ENCODE measurements at places on chromosomes 4 and X.

- DNase-seq, result no peak
These were observed 183.4 kb upstream of the ATOH1 start for GRCh38 chr4:93645120-93645519.

- peak; percentile 6 for DNase-seq
These were observed 21.0 kb upstream of the ETNPPL start for GRCh38 chr4:108783665-108784463.

DNA sequence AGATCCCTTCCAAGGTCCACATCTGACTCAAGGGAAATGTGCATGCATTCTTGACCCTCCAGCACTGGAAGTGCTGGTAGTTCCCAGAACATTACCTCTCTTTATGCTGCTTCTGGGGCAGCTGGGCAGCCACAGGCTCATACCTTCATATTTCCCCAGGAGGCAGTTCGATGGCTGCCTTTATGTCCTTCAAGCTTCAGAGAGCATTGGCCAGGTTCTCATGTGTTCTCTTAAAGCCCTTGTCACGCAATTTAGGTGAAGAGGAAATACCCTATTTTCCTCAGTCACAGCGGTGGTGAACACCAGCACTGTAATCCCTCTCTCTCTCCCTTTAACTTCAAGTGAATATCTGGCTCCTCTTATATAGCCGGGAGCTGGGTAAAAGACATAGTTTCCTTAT lies 134.3 kb downstream of the MID1IP1 start:
- DNase-seq, result no peak

DNA sequence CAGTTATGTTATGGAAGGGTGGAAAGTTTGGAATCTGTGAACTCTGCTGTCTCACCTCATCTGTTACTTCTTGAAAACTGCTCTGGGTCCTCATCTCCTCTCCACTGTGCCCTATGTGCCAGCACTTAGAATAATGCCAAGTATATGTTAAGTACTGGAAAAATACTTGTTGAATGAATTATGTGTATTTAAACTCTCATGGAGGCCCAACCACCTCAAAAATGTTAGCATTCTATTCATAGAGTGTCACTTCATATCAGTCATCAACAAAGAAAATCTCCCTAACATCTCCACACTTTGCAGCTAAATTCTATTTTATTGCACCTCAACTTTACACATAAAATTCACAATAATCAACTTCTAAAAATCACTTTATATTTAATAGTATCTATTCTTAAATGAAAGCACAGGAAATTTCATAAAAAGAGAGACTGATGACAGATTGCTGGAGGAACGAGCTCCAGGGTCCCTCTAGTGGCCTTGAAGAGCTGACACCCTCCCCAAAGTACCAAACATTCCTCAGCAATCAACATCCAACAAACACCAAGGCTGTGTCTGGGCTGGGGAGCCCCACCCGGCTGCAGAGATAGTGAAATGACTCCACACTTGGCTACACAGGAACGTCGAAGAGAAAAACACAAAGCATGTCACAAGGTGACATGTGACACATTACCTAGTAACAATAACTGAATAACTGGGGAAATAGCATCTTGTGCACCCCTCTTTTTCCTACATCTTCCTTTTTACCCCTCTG lies 45.8 kb downstream of the SLC39A8 start:
- peak; percentile 53 for DNase-seq

GRCh38 chr4:110091434-110092140 lies 106.8 kb downstream of the ELOVL6 start:
- no peak for DNase-seq

DNA sequence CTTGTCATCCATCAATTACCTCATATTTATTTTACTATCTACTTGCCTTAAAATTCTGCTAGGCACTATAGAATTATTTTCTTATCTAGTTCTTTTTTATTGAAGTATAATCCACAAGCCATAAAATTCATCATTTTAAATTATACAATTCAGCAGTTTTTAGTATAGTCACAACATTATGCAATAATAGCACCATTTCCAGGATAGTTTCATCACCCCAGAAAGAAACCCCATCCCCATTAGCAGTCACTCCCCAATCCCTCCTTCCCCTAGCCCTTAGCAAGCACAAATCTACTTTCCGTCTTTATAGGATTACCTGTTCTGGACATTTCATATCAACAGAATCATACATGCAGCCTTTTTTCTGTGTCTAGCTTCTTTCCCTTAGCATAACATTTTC lies 15.6 kb downstream of the SLC10A6 start:
- no peak for DNase-seq

DNA sequence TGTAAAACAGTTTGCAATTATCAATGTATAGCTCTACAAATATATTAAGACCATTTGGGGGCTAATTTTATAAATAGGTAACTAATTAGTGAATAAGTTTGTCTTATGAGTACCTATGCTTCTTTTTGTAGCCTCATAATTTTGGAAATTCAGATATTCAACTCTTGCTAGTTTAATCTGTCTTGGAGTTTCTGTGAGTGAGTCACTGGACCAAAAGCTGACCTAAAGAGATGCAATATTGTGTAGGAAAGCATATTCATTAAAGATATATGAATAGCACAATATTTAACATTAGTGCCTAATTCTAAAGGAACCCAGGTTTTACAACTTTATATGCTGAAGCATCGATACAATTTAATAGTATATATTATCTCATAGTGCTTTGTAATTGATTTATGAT lies 161.3 kb upstream of the PCDH18 start:
- DNase-seq, result no peak

GRCh38 chr4:105677709-105678108 lies 30.8 kb downstream of the INTS12 start:
- DNase-seq, result no peak

DNA sequence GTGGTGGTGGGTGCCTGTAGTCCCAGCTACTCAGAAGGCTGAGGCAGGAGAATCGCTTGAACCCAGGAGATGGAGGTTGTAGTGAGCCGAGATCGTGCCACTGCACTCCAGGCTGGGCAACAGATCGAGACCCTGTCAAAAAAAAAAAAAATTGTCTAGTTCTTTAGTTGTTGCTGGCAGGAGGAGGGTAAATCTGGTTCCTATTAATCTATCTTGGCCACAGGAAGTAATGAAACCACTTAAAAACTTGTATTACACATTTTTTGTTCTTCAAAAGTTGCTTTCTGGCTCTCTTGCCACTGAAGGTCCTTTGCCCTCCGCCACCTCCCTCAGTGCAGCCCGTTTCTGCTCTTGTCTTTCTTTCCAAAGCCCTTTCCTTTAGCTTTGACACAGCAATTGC lies 102.9 kb upstream of the ARSJ start:
- no peak for DNase-seq

- DNase-seq, result no peak
These were observed 150.0 kb downstream of the CBR4 start for GRCh38 chr4:168859888-168860694.

- DNase-seq, result no peak
These were observed 115.0 kb upstream of the TEX13C start for GRCh38 chrX:125204681-125205132.

- DNase-seq, result no peak
These were observed 340.9 kb upstream of the FGF13 start for GRCh38 chrX:139052461-139052860.

DNA sequence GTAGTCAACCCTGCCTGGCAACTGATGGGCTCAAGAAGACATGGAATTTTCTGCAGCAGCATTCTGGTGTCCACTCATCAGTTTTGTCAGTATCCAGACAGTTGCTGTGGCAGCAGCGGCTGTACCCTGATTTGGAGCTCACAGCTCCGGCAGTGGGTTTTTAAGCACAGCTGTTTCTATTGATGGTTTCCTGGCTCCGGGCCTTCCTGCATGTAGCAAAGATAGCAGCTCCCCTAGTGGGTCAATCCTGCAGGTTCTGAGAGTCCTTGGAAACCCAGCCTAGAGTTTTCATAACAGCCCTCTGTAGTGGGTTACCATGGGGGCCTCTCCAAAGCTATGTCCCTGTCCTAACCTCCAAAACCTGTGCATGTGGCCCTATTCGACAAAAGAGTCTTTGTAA lies 84.0 kb upstream of the ATP6AP2 start:
- no peak for DNase-seq

GRCh38 chrX:96474029-96474740 lies 210.5 kb upstream of the DIAPH2 start:
- DNase-seq, result no peak

- DNase-seq, result no peak
These were observed 89.0 kb downstream of the SH3KBP1 start for GRCh38 chrX:19798423-19798822.

- no peak for DNase-seq
These were observed 93.4 kb downstream of the RS1 start for GRCh38 chrX:18578546-18578945.

- DNase-seq, result peak; percentile 12
These were observed 136.2 kb downstream of the TBC1D19 start for GRCh38 chr4:26719954-26720552.

- DNase-seq, result no peak
These were observed 85.3 kb downstream of the DCAF8L2 start for GRCh38 chrX:27675493-27675892.

DNA sequence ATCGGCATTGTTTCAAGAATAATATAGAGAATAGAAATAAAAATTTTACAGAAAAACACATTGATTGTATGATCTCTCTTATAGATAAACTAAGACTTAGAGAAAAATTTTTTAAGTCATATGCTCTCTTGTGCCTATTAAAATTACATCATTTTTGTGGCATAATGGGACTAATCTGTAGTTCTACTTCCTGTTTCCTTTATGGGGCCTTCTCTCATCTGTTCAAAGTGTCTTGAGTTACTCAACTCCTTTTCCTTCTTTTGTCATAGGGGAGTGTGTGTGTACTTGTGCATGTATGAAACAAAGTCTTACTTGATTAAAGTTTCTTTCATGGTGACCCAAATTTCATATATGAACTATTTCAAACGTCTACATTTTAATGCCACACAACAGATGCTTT lies 1448.9 kb upstream of the TENM3 start:
- DNase-seq, result no peak

DNA sequence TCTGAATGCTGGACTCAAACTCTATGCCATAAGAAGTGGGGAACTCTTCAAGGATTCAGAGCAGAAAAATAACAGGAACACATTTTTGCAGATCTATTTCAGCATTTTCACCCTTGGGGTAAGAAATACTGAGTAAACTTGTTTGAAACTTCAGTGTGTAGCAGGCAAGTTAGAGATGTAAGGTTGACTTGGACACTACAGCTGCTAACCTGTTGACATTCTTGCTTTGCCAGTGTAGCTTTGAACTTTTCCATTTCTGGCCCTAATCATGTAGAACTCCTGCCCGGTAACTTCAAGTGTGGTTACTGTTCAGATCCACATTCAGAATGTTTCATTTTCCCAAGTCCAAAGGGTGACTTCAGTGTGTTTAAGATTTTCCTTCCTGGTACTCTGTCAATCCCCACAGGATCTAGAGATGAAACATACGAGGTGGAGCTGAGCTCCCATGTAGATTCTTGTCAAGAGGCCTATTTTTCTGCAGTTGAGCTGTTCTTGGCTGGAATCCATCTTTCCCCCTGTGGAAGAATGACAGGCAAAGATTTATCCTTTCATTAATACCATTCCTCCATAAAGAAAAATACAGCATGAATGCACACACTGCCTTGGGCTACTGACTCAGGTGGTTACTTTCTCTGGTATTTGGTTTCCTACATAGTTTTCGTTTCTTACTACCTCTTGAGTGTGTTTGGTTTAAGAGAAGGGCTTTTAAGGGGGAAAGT lies 34.1 kb downstream of the FHDC1 start:
- DNase-seq, result peak; percentile 43

DNA sequence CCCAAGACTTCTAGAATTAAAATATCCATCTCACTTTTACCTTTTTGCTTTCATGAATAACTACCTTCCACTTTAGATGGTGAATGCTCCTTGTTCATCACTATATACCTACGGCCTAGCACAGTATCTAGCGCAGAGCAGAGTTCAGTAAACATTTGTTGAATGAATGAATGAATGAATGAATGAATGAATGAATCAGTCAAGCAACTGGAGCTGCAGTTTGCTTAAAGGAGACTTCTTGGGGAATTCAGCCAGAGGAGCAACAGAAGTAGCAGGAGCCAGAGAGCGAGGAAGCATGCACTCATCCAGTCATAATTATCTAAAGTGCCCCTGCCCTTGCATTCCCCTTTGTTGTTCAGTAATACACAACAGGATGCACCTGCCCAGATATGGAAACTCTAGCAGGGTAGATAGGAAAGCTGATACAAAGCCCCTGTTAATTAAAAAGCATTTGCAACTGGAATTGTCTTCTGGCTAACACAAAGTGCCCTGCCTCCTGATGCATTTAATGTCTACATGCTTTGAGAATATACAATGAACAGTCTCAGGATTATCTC lies 103.0 kb upstream of the MBNL3 start:
- no peak for DNase-seq

Data from T47D (cell line).